Kidney (tissue), 22 donors: ENCODE measurements at places on chromosomes 3 and 15. TPM values are rescaled to one million over a fixed set of nuclear protein-coding genes. Genes with fewer than 3 reads are reported as not detected.

GRCh38 chr15:93451822-93452221, 362.8 kb upstream of the RGMA start:
- DNase-seq: no peak
- no peaks in the 10 kb centered on the region for H3K4me1 ChIP-seq
- H3K36me3 ChIP-seq: no peaks in the 10 kb centered on the region
- H3K27ac ChIP-seq: no peak overlapping the region
- no peak overlapping the region for H3K4me3 ChIP-seq
- no peaks in the 10 kb centered on the region for H3K27me3 ChIP-seq

DNA sequence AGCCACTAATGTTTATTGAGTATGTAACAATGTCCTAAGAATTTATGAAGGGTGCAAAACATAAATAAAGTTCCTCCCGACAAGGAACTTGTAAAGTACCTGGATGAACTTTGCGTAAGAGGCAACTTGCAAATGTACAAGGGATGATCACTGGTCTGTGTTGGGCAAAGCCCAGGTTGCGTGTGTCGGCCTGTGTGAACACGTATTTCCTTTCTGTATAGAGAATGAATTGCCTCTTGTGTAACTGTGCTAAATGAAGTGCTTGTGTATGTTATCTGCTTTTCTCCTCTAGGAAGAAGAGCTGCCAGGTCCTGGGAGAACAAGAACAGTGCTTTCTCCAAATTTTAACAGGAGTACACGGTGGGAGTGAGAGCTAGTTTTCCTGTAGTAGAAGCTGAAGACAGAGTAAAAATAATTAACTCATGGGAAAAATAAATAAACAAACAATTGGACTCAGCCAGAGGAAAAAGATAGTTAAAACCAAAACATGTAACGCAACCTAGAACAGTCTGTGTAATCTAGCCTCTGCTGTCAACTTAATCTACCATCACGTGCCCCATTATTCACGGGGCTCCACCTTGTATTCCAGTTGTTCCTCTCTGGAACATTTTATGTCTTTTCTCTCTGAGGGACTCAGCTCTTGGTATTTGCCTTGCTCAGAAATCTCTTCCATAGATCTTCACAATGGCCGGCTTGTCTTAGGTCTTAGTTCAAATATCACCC, 83.7 kb upstream of the RASGRP1 start:
- H3K27me3 ChIP-seq: no peaks in the 10 kb centered on the region
- DNase-seq: no peak
- H3K4me1 ChIP-seq: no peaks in the 10 kb centered on the region

Gene RETNLB
- not detected for total RNA-seq

- H3K27ac ChIP-seq: no peak overlapping the region
- H3K27me3 ChIP-seq: no peaks in the 10 kb centered on the region
- H3K4me1 ChIP-seq: no peaks in the 10 kb centered on the region
Observed at GRCh38 chr3:111248406-111248805, 176.8 kb downstream of the NECTIN3 start.

Gene STAC
- 6.2 TPM for total RNA-seq

GRCh38 chr3:188901126-188901525, 270.6 kb upstream of the TPRG1 start:
- H3K27ac ChIP-seq: no peak overlapping the region
- no peaks in the 10 kb centered on the region for H3K36me3 ChIP-seq
- no peaks in the 10 kb centered on the region for H3K27me3 ChIP-seq
- no peak overlapping the region for H3K4me3 ChIP-seq
- no peaks in the 10 kb centered on the region for H3K4me1 ChIP-seq

- H3K27me3 ChIP-seq: no peaks in the 10 kb centered on the region
- H3K4me3 ChIP-seq: no peak overlapping the region
- H3K36me3 ChIP-seq: no peaks in the 10 kb centered on the region
Observed at GRCh38 chr15:99662903-99663302, 70.3 kb downstream of the LYSMD4 start.

Gene MKRN3
- total RNA-seq: not detected

Gene SGO1
- total RNA-seq: 0.72 TPM

GRCh38 chr15:45646220-45646619, 11.4 kb downstream of the SQOR start:
- peaks cover 21% of the 10 kb centered on the region for H3K4me1 ChIP-seq
- no peak for DNase-seq
- H3K27ac ChIP-seq: no peak overlapping the region
- no peaks in the 10 kb centered on the region for H3K27me3 ChIP-seq
- no peak overlapping the region for H3K4me3 ChIP-seq
- H3K36me3 ChIP-seq: no peaks in the 10 kb centered on the region

Gene TLR9
- total RNA-seq: 0.94 TPM

GRCh38 chr3:182704926-182705325, 88.4 kb upstream of the ATP11B start:
- no peaks in the 10 kb centered on the region for H3K36me3 ChIP-seq
- no peaks in the 10 kb centered on the region for H3K27me3 ChIP-seq
- no peaks in the 10 kb centered on the region for H3K4me1 ChIP-seq
- no peak overlapping the region for H3K4me3 ChIP-seq

GRCh38 chr3:25246913-25247312, 181.2 kb upstream of the RARB start:
- no peaks in the 10 kb centered on the region for H3K27me3 ChIP-seq
- no peak for DNase-seq
- H3K27ac ChIP-seq: no peak overlapping the region
- H3K36me3 ChIP-seq: no peaks in the 10 kb centered on the region

GRCh38 chr15:87949151-87949574, 307.4 kb downstream of the NTRK3 start:
- H3K4me3 ChIP-seq: no peak overlapping the region
- peak overlapping the region; percentile 37 for H3K27ac ChIP-seq
- H3K36me3 ChIP-seq: no peaks in the 10 kb centered on the region
- peak; percentile 29 for DNase-seq
- no peaks in the 10 kb centered on the region for H3K4me1 ChIP-seq
- H3K27me3 ChIP-seq: no peaks in the 10 kb centered on the region

GRCh38 chr15:52680041-52680391, 828 bp upstream of the ATOSA start:
- DNase-seq: no peak
- no peaks in the 10 kb centered on the region for H3K27me3 ChIP-seq
- peak overlapping the region; percentile 67 for H3K4me3 ChIP-seq
- no peaks in the 10 kb centered on the region for H3K36me3 ChIP-seq
- H3K4me1 ChIP-seq: no peaks in the 10 kb centered on the region
- peak overlapping the region; percentile 47 for H3K27ac ChIP-seq

DNA sequence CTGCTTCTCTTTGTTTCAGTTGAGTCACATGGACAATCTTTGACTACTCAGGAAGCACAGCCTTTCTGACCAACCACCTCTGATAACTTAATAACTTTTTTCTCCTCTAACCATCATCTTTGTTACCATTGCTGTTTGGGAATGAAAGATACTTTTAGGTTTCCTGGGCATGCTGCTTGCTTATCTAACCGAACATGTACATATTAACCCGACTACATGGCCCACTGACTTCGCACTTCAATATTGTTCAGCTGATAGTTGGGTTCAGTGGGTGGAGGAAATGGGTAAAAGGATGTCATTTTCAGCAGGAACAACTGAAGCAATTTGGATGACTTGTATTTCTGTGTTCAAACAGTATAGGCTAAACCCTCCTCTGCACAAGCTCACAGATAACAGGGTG, 214.3 kb downstream of the SQOR start:
- no peaks in the 10 kb centered on the region for H3K36me3 ChIP-seq
- peaks cover 3% of the 10 kb centered on the region for H3K4me1 ChIP-seq
- no peaks in the 10 kb centered on the region for H3K27me3 ChIP-seq
- DNase-seq: peak; percentile 6

DNA sequence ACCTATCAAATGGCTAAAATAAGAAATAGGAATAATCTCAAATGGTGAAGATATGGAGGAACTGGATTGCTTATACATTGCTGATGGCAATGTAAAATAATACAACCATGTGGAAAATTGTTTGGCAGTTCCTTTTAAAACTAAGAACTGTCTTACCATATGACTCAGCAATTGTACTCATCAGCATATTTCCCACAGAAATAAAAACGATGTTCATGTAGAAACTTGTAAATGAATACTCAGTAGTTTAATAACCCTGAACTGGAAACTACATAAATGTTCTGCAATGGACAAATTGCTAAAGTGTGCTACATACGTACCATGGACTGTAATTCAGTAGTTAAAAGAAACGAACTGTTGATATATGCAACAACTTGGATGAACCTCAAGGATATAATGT, 253.9 kb upstream of the RBMS3 start:
- no peaks in the 10 kb centered on the region for H3K36me3 ChIP-seq
- H3K4me1 ChIP-seq: no peaks in the 10 kb centered on the region
- H3K27ac ChIP-seq: no peak overlapping the region
- no peak overlapping the region for H3K4me3 ChIP-seq
- H3K27me3 ChIP-seq: no peaks in the 10 kb centered on the region

Gene FRMD5
- 0.41 TPM for total RNA-seq

GRCh38 chr15:71748293-71748718, 62.0 kb upstream of the NR2E3 start:
- no peaks in the 10 kb centered on the region for H3K4me1 ChIP-seq
- H3K27ac ChIP-seq: no peak overlapping the region
- peak; percentile 34 for DNase-seq
- H3K36me3 ChIP-seq: no peaks in the 10 kb centered on the region

DNA sequence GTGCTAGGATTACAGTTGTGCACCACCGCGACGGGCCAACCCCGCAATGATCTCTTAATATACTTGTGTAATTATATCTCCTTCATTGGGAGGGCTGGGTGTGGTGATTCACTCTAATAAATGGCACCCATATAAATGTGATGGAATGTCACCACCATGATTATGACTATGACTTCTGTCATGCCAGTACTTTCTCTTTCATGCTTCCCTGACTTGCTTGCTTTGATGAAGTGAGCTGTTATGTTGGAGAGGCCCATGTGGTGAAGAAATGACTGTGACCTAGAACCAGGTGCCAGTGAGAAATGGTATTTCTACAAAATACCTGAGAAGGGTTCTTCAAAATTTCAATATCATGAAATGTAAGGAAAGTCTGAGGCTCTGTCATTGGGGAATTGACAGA, 24.4 kb upstream of the TP63 start:
- no peak overlapping the region for H3K27ac ChIP-seq
- H3K27me3 ChIP-seq: no peaks in the 10 kb centered on the region
- no peaks in the 10 kb centered on the region for H3K4me1 ChIP-seq
- no peak for DNase-seq
- no peak overlapping the region for H3K4me3 ChIP-seq
- H3K36me3 ChIP-seq: no peaks in the 10 kb centered on the region

Gene COLQ
- total RNA-seq: 4.3 TPM

Gene TIMP4
- 7.6 TPM for total RNA-seq

DNA sequence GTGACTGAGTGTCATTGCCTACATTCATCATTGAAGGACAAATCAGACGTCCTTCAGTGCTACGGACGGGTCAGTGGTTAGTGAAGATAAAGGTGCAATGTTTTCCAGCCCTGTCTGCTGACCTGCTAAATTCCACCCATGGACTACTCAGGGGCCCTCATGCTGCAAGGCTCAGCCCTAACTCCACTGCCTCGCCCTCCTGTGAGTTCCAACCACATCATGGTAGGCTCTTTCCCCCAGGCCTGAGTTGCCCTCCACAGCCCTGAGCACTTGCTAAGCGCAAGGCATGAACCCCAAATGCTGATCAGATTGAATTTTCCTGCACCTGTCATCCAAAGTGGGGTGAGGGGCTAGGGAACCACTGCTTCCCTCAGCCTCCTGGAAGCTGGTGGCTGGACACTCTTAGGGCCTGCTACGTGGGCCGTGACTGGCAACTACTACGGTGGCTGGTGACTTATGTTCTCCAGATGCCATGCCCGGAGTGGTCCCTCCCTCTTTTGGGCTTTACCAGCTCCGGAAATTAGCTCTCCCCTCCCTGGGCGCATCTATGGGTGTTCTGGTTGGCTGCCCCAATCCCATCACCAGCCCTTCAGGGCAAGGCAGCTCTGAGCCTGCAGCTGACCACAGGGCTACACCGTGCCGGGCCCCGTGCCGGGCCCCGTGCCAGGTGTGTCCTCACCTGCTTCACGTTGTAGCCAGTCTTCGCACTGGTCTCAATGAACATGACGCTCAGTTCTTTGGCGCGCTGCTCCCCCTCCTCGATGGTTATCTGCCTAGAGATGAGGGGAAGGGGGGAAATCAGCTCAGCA, 32.1 kb downstream of the SRPRB start:
- H3K27me3 ChIP-seq: no peaks in the 10 kb centered on the region
- no peaks in the 10 kb centered on the region for H3K36me3 ChIP-seq
- H3K4me1 ChIP-seq: no peaks in the 10 kb centered on the region
- no peak overlapping the region for H3K4me3 ChIP-seq
- no peak for DNase-seq

- H3K4me1 ChIP-seq: no peaks in the 10 kb centered on the region
- no peaks in the 10 kb centered on the region for H3K27me3 ChIP-seq
- DNase-seq: no peak
- no peak overlapping the region for H3K27ac ChIP-seq
Observed at GRCh38 chr15:64959128-64959527, 30.6 kb downstream of the SPG21 start.

Gene XPC
- 44.4 TPM for total RNA-seq

Gene PYGO1
- total RNA-seq: 3.7 TPM

GRCh38 chr3:175075269-175075668, 216.1 kb downstream of the NAALADL2 start:
- H3K4me3 ChIP-seq: no peak overlapping the region
- H3K4me1 ChIP-seq: no peaks in the 10 kb centered on the region
- DNase-seq: no peak
- H3K27me3 ChIP-seq: no peaks in the 10 kb centered on the region
- H3K27ac ChIP-seq: no peak overlapping the region
- no peaks in the 10 kb centered on the region for H3K36me3 ChIP-seq

DNA sequence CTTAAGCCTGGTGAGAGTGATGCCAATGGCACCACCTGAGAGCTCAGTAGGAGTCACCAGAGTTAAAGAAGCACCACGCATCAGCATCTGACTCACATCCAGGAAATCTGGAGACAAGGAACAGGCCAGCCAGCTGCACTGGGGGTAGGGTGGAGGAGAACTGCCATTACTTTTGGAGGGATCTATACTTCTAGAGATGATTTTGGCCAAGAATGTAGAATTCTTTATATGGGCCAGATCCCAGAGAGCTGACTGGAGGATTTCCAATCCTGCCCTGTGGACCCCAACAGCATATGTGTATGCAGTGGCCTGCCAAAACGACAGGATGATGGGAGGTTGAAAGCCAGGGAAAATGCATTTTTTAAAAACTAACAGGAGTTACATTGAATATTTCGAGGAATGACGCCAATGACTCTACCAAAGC, 29.8 kb downstream of the CCR3 start:
- no peaks in the 10 kb centered on the region for H3K36me3 ChIP-seq
- no peak overlapping the region for H3K4me3 ChIP-seq
- no peak overlapping the region for H3K27ac ChIP-seq
- DNase-seq: no peak
- H3K4me1 ChIP-seq: no peaks in the 10 kb centered on the region
- H3K27me3 ChIP-seq: no peaks in the 10 kb centered on the region

Gene HCLS1
- 102 TPM for total RNA-seq

DNA sequence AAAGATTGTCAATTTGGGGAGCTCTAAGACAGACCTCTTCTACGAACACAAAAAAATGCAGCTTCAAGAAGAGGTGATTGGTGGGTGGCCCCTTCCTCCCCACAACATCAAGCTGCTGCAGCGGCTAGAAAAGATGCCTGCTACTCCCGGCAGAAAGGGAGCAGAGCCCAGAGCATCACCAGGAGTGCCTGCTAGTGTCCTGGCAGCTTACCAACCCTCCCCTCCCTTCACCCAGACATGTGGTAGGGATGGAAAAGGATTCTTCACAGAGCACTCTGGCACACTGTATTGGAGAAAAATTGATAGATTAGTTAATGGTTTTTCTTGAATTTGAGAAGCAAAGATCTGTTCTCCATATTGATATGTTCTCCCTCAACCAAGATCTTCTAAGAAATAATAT, 10.8 kb downstream of the IP6K1 start:
- peaks cover 2% of the 10 kb centered on the region for H3K36me3 ChIP-seq
- H3K4me3 ChIP-seq: no peak overlapping the region
- H3K27ac ChIP-seq: no peak overlapping the region
- no peaks in the 10 kb centered on the region for H3K27me3 ChIP-seq
